Hematopoietic multipotent progenitor cell (in vitro differentiated cells): ENCODE measurements at places on chromosomes 2 and 18. TPM values are rescaled to one million over a fixed set of nuclear protein-coding genes. Genes with fewer than 3 reads are reported as not detected.
A peak's percentile ranks its signal among the peaks of the same experiment; 100 is the strongest.

DNA sequence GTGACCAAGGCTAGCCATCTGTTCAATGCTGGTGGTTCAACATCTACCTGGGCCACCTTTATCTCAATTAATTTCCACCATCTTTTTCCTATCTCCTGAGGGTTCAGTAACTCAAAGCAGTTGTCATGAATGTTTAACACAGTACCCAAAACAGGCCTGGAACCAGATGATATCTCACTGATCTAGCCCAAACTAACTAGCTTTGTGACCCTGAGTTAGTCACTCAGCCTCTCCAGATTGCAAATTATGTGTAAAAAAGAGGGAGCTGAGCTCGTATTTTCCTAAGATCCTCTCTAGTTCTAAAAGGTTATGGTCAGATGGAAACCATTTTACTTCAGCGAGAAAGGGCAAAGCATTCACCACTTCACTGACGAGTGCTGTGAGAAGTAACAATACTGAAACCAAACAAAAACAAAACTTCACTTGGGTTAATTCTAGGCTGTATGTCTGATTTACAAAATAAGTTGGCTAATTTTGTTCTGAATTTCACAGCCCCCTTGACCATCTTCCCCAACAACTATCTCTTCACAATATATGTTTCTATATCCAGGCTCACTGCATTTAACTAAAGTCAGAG is 14.8 kb downstream of the SPRED2 start:
- no peak for DNase-seq

GRCh38 chr2:119264781-119265692 is 41.4 kb downstream of the STEAP3 start:
- DNase-seq, result peak; percentile 54

DNA sequence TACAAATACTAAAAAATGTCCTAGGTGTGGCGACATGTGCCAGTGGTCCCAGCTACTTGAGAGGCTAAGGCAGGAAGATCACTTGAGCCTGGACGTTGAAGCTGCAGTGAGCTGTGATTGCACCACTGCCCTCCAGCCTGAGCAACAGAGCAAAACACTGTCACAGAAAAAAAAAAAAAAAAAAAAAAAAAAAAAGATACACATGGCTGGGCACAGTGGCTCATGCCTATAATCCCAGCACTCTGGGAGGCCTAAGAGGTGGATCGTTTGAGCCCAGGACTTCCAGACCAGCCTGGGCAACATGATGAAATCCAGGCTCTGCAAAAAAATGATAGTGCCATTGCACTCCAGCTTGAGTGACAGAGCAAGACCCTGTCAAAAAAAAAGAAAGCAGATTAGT is 13.7 kb downstream of the KANSL1L start:
- no peak for DNase-seq

DNA sequence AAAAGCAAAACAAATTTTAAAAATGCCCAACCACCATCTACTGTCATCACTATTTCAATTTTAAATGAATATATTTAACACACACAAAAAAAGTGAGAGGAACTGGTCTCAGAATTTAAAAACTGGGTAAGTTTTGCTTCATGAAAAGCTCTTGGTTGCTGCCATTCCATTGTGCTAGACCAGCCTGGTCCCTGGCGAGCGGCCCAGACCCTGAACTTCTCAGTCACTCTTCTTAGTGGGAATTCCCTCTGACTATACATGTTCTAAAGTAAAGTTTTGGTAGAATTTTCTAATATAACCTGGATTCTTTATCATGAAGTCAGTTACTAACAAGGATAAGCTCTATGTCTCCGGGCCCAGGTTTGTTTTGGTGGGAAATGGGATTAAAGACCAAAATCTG is 34.8 kb upstream of the TMEM177 start:
- no peak for DNase-seq

DNA sequence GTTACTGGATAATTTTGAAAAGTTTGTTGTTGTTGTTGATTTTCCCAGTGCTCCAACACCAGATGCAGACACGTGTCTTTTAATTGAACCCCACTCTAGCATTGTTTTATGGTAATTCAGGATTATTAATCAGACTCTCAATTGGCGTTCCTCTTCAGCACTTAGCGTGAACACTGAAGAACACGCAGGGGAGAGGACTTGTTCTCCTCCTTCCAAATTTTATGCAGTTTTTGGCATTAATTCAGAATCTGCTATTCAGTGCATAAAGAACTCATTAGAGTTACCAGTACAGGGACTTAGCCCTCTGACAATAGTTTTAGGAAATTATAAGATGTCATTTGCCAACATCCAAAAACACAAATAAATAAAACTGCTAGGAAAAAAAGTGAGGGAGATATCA is 75.5 kb downstream of the SNTG2 start:
- DNase-seq, result no peak

GRCh38 chr2:124523096-124523495 is 498.0 kb downstream of the CNTNAP5 start:
- no peak for DNase-seq

DNA sequence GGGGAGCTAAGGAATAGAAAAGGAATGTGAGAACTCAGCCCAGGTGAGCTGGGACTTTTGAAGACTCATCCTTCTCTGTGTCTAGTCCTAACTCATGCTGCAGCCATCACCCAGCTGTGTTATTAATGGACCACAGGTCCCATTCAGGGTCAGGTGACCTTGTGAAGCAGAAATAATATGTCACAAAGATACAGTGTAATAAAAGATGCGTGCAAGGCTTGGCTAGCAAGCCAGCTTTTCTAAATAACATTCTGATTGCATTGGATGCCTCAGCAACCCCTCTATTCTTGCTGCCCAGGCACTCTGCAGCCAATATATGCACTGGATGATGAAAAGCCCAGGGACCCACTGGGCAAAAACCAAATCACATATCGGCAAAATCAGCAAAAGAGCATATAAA is 393.1 kb upstream of the PIK3C3 start:
- no peak for DNase-seq

DNA sequence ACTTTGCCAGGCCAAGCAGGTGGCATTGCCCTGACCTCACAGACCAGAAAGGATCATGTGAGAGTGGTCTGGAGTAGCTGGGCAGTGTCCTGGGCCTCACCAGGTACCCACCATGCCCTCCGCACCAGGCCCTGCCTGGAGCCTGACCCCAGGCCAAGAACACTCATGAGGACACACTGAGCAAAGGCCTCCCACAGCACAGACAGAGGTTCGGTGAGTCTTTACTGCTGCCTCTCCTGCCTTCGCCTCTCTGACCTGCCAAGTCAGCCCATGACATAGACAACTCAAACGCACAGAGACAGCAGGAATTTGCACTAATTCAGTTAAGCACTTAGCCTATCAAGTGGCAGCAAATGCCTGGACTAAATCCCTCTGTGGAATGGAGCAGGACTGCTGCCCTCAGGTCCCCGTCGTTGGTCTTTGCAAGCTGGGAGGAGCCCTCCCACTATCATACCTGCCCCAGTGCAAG is 62.5 kb downstream of the RHOB start:
- no peak for DNase-seq

Gene CERKL
- total RNA-seq, result under 0.01 TPM

DNA sequence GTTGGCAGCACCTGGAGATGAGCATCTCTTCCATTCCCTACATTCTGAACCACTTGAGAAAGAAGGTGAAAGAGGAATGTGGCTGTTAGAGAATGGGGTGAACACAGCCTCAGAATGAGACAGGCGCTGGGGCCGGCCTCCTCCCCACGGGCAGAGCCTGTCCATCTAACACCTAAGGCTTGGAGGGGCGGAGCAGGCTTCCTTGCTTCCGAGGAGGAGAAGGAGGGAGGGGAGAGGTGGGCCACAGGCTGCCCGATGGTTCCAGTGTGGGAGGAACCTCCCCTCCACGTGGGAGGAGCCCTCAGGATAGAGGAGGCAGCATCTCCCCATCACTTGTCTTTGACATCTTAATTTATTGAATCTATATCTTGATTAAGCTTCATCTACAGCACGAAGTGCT is 68.6 kb downstream of the CIB4 start:
- no peak for DNase-seq

- peak; percentile 34 for DNase-seq
Observed at GRCh38 chr2:136131961-136132824, 14.2 kb upstream of the CXCR4 start.

Gene CHST9
- total RNA-seq, result not detected

GRCh38 chr2:8030573-8031303 is 651.1 kb upstream of the ID2 start:
- DNase-seq, result no peak

GRCh38 chr2:217269701-217270484 is 410.0 kb upstream of the TNP1 start:
- DNase-seq, result no peak

DNA sequence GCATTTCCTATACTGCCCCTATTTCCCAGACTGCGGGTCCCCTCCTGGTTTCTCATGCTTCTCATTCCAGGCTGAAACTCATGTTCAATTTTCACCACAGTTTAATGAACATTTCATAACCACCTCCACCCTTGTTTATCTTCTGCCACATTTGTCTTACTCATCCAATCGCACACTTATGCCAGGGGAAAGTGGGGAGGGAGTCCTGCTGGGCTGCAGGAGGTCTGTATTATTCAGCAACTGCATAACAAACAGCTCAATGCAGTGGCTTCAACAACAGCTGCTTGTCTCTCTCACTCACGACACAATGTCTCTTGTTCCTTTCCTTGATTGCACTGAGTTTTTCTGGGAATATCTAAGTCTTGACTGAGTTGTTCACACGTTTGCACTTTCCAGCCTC is 106.0 kb downstream of the ZNF519 start:
- DNase-seq, result no peak

DNA sequence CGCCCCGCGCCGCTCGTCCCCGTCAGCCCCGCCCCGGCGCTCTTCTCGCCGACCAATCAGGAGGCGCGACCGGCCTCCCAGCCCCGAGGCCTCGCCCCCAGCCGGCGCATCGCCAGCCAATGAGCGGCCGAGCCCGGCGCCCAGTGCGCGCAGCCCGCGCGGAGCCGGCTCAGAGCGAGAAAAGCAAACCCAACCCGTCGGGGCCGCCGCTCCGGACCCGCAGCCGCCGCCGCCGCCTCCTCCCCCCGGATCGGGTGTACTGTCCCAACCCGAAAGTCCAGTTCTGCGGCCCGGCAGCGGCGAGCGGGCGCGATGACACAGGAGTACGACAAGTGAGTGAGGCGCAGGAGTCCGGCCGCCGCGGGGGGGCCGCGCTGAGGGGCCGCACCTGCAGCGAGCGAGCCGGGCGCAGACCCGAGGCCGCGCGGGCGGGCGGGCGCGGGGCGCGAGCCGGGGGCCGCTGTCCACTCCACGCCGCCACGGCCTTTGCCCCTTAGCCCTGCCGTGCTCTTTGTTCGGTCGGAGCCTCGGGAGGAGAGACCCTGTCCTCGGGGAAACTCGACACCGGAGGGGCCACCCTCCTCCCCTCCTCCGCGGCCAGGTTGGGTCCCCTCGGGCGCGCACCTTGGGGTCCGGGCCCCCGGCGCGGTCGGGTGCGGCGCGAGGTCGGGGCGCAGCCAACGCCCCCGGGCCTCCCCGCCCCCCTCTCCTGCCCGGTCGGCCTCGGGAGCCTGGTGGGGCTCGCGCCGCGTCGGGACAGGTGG is at the start of gene GRHL1:
Gene GRHL1, plus strand, starts transcription at position 172 of the 764 bp plus-strand sequence. Its CDS starts 141 bp downstream, at position 313.
- peak; percentile 83 for DNase-seq

- no peak for DNase-seq
Observed at GRCh38 chr18:63177919-63178821, 141.4 kb downstream of the BCL2 start.

DNA sequence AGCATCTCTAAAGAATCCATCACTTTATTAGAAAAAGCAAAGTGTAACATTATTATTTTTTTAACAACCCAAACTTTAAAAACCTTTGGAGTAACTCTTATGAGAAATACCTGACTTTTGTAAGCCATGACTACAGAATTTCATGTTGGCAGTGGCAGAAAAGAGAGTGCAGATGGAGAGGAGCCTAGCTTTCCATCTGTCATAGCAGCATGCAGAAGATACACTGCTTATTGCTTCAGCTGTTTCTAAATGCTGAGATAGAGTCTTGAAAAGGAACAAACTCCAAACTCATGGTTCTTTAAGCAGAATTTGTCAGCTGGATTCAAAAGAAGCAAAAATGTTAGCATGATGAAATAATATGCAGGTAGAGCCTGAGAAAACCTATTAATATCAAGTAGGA is 1130.3 kb downstream of the DPP10 start:
- DNase-seq, result no peak

Gene MOCOS
- total RNA-seq, result under 0.01 TPM

DNA sequence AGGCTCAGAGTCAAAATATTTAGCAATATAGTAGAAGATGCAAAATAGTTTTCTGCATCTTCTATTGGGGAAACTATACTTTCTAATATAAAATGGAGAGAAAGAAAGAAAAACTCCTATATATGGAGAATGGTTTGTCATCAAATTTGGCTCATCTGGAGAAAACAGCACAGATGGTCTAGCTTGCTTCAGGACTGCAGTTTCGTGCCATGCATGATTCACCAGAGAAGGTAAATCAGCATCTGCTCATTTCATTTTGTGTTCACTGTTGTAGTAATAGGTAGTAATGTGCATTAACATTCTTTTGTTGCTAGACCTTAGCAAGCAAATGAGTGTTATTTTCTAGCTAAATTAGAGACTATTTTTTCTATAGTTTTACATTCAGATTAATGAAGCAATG is 179.0 kb downstream of the ASXL3 start:
- no peak for DNase-seq

Gene CMPK2
- total RNA-seq, result 31.5 TPM

Gene THOC1
- 30.4 TPM for total RNA-seq

GRCh38 chr2:83615511-83615910 is 843.6 kb downstream of the SUCLG1 start:
- no peak for DNase-seq

Gene ABCG8
- total RNA-seq, result under 0.01 TPM

Gene GKN1
- not detected for total RNA-seq

Gene LHCGR
- total RNA-seq, result not detected

Gene SLC19A3
- not detected for total RNA-seq
